ENCODE measurements at places on chromosomes 7 and 10.

- DNase-seq = no peak
- H3K4me1 ChIP-seq = no peaks in the 10 kb centered on the region
- H3K27me3 ChIP-seq = no peaks in the 10 kb centered on the region
- H3K27ac ChIP-seq = no peak overlapping the region
Observed at GRCh38 chr10:31949266-31949665, 20.6 kb upstream of the ARHGAP12 start.

DNA sequence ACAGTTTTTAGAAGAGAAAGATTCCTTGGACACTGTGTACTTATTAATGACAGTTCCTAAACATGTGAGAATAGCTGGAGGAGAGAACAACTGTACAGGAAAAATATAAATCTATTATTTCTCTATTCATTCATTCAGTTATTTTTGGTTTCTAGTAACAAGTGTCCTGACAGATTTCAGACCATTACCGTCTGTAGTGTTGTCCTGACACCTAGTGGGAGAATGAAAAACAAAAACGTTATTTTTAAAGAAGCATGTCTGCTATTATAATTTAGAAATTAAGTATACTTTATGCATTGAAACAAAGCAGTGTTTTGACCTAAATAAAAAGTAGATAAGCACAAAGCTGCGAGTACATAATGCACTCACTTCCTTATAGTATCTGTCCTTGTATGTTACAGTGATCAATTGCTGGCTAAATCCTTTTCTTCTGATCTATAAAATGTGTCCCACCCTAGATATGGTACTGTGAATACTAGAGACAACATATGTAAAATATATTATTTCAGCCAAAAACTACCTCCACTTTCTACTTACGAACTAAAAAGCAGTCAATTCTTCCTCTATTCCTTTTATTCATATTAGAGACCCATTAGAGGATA is 575.6 kb downstream of the ARL4A start:
- no peak overlapping the region for H3K27ac ChIP-seq
- H3K27me3 ChIP-seq = no peaks in the 10 kb centered on the region
- DNase-seq = no peak
- H3K36me3 ChIP-seq = no peaks in the 10 kb centered on the region
- H3K4me3 ChIP-seq = no peak overlapping the region
- no peaks in the 10 kb centered on the region for H3K4me1 ChIP-seq

DNA sequence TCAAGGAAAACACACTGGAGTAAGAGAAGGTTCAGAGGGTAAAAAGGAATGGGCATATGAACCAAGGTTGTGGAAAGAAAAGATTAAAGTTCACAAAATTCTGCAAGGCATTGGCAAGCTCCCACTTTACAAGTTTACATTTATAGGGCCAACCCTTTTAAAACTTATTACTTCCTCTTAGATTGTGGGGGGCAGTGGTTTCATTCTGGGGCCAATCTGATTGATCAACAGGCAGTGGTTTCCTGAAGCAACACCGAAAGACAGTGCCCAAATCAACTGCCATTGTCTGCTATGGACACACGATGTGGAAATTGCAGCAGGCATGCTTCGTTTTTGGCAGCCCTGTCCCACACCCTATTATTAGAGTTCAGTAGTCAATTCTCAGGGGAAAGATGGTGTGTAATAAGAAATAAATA is 154.0 kb downstream of the SGMS1 start:
- H3K27me3 ChIP-seq = no peaks in the 10 kb centered on the region
- peaks cover 2% of the 10 kb centered on the region for H3K4me1 ChIP-seq
- no peak overlapping the region for H3K4me3 ChIP-seq
- DNase-seq = no peak

GRCh38 chr10:72702868-72703581 is 11.1 kb downstream of the MCU start:
- H3K27me3 ChIP-seq = no peaks in the 10 kb centered on the region
- no peak for DNase-seq
- no peaks in the 10 kb centered on the region for H3K36me3 ChIP-seq
- no peaks in the 10 kb centered on the region for H3K4me1 ChIP-seq
- H3K4me3 ChIP-seq = no peak overlapping the region

- H3K27me3 ChIP-seq = no peaks in the 10 kb centered on the region
- no peaks in the 10 kb centered on the region for H3K36me3 ChIP-seq
- no peak overlapping the region for H3K27ac ChIP-seq
- no peaks in the 10 kb centered on the region for H3K4me1 ChIP-seq
- no peak overlapping the region for H3K4me3 ChIP-seq
Observed at GRCh38 chr10:80397014-80397413, 11.3 kb upstream of the PRXL2A start.

GRCh38 chr10:93911866-93912265 is 18.1 kb downstream of the SLC35G1 start:
- no peaks in the 10 kb centered on the region for H3K27me3 ChIP-seq
- no peaks in the 10 kb centered on the region for H3K36me3 ChIP-seq
- no peak overlapping the region for H3K27ac ChIP-seq
- DNase-seq = no peak
- H3K4me3 ChIP-seq = no peak overlapping the region
- H3K4me1 ChIP-seq = peaks cover under 1% of the 10 kb centered on the region

- H3K27me3 ChIP-seq = no peaks in the 10 kb centered on the region
- no peak for DNase-seq
Observed at GRCh38 chr10:29757551-29758297, 123.0 kb upstream of the SVIL start.

DNA sequence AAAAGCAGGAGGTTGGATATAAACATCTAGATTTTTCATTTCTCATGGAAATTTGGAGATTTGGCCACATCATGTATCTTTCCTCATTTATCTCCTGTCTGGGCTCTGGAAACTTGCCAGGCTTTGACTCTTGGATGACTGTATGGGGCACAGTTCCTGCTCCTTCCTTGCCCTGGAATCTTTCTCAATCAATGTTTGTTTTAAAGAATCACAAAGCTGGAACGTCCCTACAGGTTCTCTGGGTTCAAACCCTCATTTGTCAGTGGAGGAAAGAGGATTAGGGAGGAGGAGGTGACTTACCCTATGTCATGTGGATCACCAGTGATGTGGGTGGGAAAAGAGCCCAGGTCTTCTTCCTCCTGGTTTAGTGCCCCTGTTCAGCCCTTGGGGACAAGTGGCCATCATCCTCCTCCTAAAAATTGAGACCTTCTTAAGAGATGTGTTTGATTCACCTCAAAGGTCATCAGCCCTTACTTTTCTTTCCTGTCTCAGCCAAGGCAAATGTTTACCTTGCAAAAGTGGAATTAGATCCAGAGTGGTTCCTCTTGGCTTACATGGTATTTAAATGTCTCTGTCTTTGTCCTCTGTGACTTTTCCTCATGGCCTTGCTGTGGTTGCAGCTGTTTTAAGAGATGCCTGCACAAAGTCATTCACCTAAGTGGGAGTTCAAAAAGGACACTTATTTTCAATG is 38.8 kb upstream of the PDZD8 start:
- no peak overlapping the region for H3K27ac ChIP-seq
- DNase-seq = no peak
- H3K4me3 ChIP-seq = no peak overlapping the region
- no peaks in the 10 kb centered on the region for H3K4me1 ChIP-seq

DNA sequence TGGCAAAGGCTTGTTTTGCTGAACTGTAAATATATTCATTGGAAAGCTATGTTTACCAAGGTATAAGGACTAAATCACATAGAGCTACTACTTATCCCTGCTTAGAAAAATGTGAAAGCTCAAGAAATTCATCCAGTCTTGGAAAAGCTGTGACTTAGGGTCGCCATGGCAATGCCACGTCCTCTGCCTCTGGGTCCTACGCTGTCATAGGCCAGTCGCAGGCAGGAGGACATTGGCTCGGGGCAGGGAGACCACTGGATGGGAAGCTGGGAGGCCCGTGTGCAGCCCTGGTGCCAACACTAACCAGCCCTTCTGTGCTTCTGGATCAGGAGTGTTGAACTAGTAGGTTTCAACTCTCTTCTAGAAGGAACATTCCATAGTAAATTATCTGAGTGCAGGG is 67.3 kb upstream of the PDZD8 start:
- no peak for DNase-seq
- no peak overlapping the region for H3K4me3 ChIP-seq
- H3K27me3 ChIP-seq = no peaks in the 10 kb centered on the region

- H3K4me3 ChIP-seq = no peak overlapping the region
- no peaks in the 10 kb centered on the region for H3K27me3 ChIP-seq
- H3K4me1 ChIP-seq = peaks cover 1% of the 10 kb centered on the region
- DNase-seq = no peak
- H3K36me3 ChIP-seq = no peaks in the 10 kb centered on the region
- no peak overlapping the region for H3K27ac ChIP-seq
Observed at GRCh38 chr10:77936697-77937567, 10.4 kb upstream of the DLG5 start.

All from iPS DF 6.9 (cell line).